Foreskin fibroblast (primary cell): ENCODE measurements at places on chromosomes 16 and 17.

DNA sequence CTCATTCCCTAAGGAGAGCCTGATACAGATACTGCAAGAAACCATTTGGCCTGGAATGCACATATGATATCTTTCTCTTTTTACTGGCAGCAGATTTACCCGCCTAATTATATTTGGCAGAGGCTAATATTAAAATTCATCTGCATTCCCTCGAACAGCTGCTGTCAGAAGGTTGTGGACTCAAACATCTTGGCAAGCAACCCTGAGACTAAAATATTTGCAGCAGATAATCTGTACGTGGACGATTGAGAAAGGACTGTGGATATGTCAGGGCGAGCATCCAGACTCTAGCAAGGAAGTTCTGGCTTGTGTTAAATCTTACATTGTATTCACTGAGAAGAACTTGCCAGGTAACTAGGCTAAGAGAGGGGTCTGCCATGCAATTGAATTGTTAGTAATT lies 65.2 kb downstream of the SNX20 start:
- DNase-seq, result no peak

- no peak for DNase-seq
Observed at GRCh38 chr17:59498530-59499307, 66.7 kb upstream of the DHX40 start.

GRCh38 chr17:69284646-69285045 lies 42.3 kb downstream of the ABCA5 start:
- no peak for DNase-seq

- peak; percentile 4 for DNase-seq
Observed at GRCh38 chr17:70775679-70776078, 606.3 kb downstream of the KCNJ2 start.

DNA sequence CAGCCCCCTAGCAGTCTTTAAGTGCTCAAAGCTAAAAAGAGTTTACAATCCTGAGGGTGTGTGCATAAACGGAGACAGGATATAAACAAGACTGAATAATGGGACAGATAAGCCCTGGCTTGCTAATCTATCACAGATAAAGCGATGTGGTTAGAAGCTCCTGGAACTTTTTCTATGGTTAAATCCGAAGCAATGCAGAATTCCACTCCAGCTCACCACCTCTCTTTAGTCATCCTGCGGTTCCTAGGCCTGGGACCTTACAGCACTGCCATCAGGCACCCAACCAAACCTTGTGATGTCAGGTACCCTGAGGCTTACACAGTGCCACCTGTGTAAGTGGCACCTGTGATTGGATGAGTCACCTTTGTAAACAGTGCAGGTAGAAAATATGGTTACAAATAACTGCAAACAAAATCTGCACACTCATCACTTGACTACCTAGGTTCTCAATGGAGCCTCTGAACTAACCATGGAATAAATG lies 31.5 kb upstream of the B4GALNT2 start:
- peak; percentile 33 for DNase-seq

- no peak for DNase-seq
Observed at GRCh38 chr17:79955691-79956440, 79.8 kb downstream of the TBC1D16 start.

- DNase-seq, result peak; percentile 57
Observed at GRCh38 chr17:76196675-76197074, 43.6 kb downstream of the RNF157 start.

- DNase-seq, result no peak
Observed at GRCh38 chr17:58156839-58157803, 8.9 kb downstream of the OR4D1 start.

GRCh38 chr17:4448197-4448980 lies 14.6 kb downstream of the SPNS3 start:
- DNase-seq, result peak; percentile 37

GRCh38 chr16:57502048-57502775 lies 15.9 kb upstream of the DOK4 start:
- DNase-seq, result no peak

- peak; percentile 85 for DNase-seq
Observed at GRCh38 chr17:48241131-48241591, 133.6 kb downstream of the SNX11 start.

DNA sequence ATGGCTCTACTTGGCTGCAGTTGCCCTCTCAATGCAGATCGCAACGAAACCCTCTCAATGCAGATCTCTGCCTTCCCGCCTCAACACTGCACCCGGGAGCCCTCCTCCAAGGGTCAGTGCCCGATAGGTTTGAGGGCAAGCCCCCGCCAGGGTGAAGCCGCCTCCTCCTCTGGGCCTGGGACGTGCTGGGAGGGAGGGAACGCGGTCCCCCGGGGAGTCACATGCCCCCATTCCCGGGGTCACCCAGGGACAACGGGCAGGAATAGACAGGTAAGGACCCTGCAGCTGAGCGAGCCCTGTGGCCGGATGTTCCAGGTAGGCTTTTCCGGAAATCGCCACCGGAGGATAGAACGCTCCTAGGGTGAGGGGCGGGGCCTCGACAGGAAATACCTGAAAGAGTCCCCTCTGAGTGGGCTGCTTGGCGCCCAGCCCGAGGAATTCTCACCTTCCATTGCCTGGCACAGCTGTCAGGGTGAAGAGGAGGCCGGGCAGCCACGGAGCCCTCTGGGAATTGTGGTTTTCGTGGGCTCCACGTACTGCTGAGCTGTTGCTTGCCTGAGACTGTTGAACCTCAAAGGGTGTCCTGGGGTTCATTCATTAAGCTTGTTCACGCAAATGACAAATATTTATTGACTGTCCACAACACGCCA lies 12.8 kb downstream of the ZNF174 start:
- no peak for DNase-seq

GRCh38 chr16:87243478-87243877 lies 73.7 kb downstream of the C16orf95 start:
- DNase-seq, result no peak

GRCh38 chr17:43823350-43824084 lies 9.4 kb downstream of the MPP3 start:
- DNase-seq, result no peak

GRCh38 chr17:19238167-19238505 lies 970 bp downstream of the EPN2 start:
- peak; percentile 61 for DNase-seq

- DNase-seq, result no peak
Observed at GRCh38 chr17:75839942-75840798, 4.0 kb downstream of the UNC13D start.

DNA sequence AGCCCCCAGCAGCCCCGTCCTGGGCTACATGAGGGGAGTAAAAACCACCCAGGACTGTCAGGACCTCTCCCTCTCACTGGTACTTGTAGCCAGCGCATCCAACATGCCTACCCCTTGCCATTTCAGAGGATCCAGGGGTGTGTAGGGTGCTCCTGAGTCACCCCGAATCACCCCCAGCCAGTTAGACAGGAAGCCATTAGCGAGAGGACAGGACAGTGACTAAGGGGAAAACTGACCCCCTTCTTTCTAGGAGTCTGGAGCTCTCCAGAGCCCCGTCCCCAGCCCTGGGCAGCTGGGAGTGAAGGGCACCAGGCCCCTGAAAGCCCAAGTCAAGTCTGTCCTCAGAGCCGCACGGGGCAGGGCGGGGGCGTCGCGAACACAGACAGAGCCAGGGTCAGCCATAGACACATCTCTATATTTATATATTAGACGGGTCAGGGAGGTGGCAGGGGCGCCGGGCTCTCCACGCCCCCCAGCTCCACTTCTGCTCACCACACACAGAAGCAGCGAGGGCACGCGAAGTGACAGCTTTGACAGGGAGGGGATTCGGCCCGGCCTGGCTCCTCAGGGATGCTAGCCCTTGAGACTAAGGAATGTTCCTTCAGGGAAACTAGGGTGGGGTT lies 485 bp upstream of the GDPD3 start:
- DNase-seq, result no peak
